ENCODE measurements at places on chromosomes 12 and 14.

DNA sequence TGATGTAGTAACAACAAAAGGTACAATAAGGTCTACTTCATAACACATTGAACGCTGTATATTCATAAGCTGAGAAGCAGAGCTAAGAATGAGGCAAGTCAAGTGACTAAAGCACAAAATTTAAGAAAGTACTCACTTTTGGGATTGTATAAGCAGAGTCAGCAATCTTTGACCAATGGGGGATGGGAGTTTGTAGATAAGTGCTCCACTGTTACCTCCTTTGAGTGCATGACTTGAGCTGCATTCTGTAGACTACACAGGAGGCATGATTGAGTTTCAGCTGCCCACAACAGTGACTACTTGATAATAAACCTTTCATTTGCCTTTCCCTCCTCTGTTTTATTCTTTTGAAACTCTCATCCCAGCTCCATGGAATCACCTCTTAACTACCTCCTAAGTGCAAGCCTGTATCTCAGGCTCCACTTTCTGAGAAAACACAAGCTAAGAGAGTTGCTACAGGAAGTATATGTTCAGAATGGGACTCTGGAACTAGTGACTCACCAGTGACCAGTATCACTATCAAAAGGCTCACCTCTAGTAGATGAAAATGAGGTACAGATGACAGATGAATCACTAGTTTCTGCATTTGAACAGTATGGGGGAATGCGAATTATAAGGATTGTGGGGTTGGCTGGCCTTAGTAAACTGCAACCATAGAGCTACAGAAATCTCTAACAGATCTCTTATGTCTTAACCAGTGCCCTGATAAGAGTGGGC, 49.2 kb downstream of the SLC35F4 start:
- DNase-seq = no peak

GRCh38 chr14:58395812-58396788, at the start of gene TOMM20L:
TSS of gene TOMM20L (plus strand) at chr14:58395930. CDS start at chr14:58395958, 28 bp downstream.
- DNase-seq = peak; percentile 53

GRCh38 chr12:25623816-25624215, 70.7 kb upstream of the LMNTD1 start:
- no peak for DNase-seq

GRCh38 chr12:17609153-17609552, 480.8 kb downstream of the RERGL start:
- DNase-seq = no peak

DNA sequence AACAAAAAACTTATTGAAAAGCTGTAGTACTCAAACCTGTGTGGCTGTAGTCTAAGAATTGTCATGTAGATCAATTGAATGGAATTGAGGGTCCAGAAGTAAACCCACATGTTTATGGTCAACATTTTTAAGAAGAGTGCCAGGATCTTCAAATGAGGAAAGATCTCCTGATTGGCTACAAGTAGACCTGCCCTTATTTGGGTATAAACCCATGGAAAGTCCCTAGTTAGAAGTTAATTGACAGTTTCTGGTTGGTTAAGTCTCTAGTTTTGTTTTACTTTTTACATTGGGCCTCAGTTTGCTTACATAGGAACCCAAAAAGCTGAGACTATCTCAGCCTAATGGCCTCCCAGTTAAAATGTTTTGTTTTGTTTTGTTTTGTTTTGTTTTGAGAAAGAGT, 91.9 kb upstream of the RESF1 start:
- no peak for DNase-seq

Data from stimulated activated CD8-positive, alpha-beta memory T cell treated with anti-CD3 and anti-CD28 coated beads, Interleukin-15, amount 100 ng/mL, for 4 hours (primary cell).